Small intestine (tissue), 16 donors: ENCODE measurements at places on chromosomes 3 and 15.
A peak's percentile ranks its signal among the peaks of the same experiment; 100 is the strongest.

DNA sequence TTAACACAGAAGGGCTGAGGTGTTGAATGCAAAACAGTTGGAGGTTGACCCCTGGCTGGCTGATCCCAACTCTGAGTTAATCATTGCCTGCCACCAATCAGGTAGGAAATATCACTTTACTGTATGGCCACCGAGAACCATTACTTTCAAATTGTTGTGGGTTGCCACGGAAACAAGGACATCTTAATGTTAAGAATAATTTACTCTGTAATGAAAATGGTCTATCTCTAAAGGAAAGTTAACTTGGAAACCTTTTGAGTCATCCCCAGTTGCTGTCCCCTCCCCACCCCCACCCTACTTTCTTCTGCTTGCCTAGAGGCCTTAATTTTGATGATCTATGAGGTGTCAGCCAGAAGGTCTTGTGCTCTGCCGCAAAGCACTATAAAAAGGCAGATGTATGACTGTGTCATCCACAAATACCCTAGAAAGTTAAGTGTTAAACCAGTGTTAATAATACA lies 78.7 kb upstream of the SNRK start:
- DNase-seq, result peak; percentile 75

GRCh38 chr3:14125193-14126016 lies 553 bp downstream of the TMEM43 start:
- DNase-seq, result peak; percentile 78

- no peak for DNase-seq
Measured at GRCh38 chr3:13487403-13487802, 7.3 kb downstream of the HDAC11 start.

GRCh38 chr15:47399100-47399499 lies 318.2 kb upstream of the SEMA6D start:
- DNase-seq, result no peak

DNA sequence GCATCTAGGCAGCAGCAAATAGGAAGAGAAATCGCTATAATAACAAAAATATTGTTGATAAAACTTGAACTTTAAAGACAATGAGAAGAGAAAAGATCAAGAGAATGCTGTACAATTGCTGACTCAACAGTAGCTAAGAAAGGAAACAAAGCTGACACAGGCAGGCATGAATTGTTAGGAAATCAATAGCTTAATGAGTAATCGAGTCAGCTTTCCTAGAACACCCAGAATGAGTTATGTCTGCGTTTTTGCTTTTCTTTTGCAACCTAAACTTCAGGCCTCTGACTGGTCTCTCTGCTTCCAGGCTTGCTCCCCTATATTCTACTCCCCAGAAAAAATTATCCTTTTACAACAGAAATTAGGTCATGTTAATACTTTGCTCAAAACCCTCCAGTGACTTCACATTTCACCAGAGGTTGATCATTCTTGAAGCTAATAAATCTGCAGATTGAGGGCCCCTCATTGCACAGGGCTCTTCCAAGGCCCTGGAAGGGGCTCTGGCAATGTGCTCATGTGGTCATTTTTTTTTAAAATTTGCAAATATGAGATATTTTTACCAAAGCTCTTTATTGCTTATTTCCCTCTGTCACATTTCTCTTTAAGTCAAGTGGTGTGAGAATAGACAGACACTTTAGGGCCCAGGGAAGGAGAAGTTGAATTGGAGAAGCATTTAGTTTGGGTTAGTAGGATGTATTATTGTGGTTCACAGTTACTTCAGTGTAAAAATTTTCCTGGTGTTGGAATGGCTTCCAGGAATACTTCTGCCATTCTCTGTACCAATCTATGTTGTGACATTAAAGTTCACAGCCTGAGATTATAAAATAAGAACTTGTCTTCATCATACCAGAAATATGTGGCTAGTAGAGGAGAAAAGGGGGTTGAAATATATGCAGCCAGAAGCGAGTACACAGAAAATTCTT lies 116.3 kb downstream of the TMCO5A start:
- DNase-seq, result peak; percentile 45

- no peak for DNase-seq
Measured at GRCh38 chr15:70243686-70244540, 146.2 kb upstream of the TLE3 start.

GRCh38 chr3:136994772-136995516 lies 37.2 kb downstream of the IL20RB start:
- no peak for DNase-seq

GRCh38 chr3:51646091-51646490 lies 25.0 kb upstream of the TEX264 start:
- DNase-seq, result no peak

GRCh38 chr3:196111939-196112386 lies 30.1 kb upstream of the TFRC start:
- DNase-seq, result no peak

- DNase-seq, result no peak
Measured at GRCh38 chr3:149657321-149657925, 402 bp downstream of the WWTR1 start.

DNA sequence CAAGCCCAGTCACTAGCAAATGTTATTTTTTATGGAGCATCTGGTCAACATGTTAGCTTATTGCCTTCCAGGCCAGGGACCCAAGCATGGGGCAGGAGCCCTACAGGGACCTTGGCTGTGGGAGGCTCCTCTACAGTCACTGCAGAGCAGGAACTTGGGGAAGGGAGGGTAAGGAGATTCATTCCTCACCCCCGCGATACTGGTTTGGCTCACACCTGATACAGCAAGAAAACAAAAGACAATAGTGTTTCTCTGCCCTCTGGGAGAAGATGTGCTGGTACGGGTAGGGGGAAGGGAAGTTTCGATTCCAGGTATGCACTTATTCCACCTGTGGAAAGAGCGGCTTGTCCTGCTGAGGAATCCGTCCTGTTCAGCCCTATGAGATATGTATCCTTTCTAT lies 77.6 kb downstream of the SLC12A8 start:
- no peak for DNase-seq

DNA sequence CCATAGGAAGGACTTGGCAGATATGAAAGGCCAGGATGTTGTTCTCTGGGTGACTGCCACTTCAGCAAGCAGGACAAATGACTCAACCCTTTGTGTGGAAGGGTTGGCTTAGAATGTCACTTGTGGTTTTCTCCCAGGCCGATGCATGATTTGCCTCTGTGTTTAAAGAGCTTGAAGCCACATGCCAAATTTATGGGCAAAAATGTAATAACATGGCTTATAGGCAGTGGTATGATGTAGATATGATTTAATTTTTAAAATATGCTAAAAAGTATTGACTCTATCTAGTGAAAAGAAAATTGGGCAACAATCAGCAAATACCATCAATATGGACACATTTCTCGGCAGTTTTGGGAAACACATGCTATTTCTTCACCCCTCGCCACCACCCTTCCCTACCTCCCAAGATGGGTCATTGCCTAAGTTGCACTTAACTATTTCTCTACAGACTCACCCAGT lies 114.6 kb downstream of the CYP19A1 start:
- no peak for DNase-seq

DNA sequence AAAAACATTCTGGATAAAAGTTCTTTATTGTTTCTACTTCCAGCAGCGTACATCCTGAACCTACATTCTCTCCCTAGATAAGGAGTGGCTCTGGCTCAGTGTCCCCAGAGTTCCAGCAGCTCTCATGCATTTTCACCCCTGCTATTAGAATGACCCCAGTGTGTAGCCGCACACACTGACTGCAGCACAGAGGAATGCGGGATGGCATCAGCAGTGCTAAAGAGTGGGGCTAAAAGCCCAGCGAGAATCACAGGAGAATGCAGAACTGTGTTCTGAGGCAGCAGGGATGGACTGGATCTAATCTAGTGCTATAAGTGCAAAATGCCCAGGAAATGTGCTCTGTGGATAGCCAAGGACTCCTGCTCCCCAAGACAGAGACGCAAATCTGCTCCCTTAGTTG lies 66.4 kb upstream of the TJP1 start:
- no peak for DNase-seq

DNA sequence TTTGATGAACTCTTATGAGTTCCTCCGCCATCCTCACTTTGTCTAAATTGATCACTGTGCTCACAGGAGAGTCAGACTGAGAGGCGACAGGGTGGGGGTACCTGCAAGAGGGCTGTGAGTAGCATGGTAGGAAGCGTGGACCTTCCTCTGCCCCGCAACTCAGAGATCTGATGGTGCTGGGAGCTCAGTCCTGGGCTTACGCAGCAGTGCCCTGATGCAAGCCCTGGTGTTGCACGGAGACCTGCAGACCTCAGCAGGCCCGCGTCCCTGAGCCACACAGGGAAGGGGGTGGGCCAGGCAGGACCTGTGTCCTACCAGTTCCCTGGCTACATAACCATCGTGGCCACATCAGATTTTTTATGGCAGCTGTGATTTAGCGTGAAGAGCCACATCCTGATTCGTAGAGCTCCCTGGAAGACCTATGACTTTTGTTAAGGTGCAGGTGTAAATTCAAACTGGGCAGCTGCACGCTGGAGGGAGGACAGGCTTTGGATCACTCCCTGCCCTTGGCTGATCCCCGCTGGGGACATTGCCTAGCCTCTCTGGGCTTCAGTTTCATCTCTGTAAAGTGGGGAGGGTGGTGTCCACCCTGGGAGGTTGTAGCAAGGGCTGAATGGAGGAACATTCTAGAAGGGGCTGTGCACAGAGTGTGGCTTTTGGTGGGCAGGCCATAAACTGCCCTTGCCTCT lies 176.1 kb downstream of the KLF13 start:
- no peak for DNase-seq

DNA sequence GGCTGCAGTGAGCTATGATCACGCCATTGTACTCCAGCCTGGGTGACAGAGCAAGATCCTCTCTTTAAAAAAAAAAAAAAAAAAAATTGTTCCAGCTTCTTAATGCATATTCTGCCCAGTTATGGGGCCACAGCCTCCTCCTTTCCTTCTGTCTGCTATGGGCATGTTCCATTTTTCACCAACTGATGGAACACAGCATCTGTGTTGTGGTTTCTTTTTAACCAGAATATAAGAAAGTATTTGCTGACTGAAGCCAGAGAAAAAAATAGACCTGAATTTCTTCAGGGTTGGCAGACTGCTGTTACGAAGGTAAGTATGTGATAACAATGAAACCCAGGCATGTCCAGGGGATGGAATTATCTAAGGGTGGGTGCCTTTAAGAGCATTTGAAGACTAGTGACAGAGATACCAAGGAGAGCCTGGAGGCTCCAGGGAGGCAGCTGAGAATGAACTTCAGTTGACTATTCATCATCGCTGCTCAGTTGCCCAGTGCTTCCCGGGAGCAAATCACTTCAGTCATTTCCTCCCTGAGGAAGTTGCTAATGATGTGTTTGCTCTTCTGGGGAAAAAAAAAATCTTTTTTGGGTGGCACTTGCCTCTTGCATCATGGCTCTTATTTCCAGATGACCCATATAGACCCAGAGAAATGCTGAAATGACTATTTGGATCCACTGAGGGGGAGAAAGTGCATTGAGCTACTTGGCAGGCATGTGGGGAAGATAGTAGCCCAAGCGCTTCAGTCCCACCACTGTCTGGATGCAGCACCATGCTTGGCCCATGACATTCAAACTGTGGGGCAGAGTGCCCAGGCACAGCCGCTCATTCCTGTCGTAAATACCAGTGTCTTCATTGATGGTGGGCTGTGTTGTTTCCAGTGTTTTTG lies 14.5 kb downstream of the NCBP2 start:
- no peak for DNase-seq

DNA sequence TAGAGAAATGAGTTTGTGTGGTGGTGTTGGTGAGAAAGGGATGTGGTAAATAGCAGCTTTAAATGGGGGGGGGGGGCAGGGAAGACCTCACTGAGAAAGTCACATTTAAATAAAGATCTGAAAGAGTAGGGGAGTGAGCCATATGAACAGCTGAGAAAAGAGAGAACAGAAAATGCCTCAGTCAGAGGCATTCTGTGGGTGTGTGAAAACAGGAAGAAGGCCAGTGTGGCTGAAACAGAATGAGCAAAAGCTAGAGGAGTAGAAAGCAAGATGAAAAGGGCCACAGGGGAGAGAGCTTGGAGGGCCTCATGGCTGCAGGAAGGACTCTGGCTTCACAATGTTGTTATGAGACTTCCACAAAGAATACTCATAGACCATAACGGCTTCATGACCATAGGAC lies 783.3 kb downstream of the ZPLD1 start:
- DNase-seq, result no peak

DNA sequence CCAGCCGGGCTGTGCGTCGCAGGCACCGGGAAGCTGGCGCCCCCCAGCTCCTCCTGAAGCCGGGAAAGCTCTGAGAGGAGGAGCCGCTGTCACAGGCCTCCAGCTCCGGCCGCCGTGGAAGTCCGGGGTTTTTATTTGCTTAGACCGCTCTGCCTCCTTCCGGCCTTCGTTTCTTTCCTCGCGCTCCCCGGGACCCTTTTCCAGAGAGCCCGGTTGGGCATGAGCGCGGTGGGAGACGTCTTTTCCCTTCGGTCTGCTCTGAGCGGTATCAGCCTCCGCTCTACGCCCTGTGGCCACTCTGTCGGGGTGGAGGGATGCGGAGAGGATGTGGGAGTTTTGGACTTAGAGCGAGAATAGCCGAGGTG lies 559 bp downstream of the SENP5 start:
- DNase-seq, result no peak

DNA sequence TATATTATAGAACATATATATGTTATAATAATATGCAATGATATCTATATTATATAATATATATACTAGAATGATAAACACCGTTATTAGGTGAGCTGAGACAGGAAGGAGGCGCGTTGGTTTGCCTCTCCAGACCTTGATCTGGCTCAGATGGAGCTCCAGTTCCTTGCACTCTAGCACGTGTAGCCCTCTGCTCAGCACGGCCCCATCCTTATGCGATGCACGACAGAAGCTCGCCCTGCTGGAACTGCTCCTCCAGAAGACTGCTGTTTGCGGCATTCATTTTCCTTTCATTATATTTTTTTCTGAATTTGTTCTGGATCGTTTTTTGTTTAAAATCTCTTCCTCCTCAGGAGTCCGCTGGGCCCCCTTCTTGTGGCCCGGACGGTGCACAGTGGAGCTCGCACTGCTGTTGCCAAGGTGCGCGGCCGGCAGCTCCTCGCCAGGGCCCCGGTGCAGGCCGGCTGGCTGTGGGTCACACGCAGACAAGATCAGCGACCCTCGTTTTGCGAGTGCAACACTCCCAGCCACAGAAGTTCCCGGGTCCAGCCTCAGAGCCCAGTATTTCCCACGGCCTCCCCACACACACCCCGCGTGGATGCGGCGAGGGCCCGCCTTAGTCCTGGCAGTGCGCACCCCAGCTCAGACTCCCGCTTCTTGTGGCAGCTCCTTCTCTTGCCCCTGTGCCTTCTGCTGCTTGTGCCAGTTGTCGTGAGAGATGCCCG lies 112.2 kb downstream of the CHL1 start:
- DNase-seq, result no peak
